KG1 (cell line): ENCODE measurements at places on chromosomes 12 and 14.
A peak's percentile ranks its signal among the peaks of the same experiment; 100 is the strongest.

- DNase-seq: no peak
Observed at GRCh38 chr12:109469517-109469916, 7.6 kb downstream of the KCTD10 start.

DNA sequence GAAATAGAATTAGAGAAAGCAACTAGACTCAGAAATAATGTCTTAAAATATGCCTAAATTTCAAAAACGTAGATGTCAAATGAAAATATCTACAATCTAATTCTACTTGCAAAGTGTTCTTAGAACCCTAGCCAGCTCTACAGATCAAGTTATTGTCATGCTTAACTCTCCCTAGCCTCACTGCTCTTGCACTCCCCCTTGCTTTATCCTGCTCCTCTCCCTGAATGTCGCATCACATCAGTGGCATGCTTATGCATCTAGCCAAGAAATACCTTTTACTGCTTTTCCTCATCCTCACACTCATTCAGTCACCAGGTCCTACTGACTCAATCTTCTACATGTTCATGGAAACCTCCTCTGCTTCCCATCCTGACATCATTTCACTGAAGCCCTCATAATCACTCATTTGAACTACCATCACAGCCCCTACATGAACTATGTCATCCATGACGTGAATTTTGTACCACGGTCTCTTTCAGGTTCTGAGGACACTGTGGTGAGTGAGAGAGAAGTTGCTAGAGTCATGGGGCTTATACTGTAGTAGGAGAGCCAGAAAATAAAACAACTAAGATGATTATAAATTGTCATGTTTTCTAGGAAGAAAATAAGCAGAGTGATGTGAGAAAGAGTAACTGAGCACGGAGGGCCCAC is 22.6 kb upstream of the CRACR2A start:
- DNase-seq: no peak

DNA sequence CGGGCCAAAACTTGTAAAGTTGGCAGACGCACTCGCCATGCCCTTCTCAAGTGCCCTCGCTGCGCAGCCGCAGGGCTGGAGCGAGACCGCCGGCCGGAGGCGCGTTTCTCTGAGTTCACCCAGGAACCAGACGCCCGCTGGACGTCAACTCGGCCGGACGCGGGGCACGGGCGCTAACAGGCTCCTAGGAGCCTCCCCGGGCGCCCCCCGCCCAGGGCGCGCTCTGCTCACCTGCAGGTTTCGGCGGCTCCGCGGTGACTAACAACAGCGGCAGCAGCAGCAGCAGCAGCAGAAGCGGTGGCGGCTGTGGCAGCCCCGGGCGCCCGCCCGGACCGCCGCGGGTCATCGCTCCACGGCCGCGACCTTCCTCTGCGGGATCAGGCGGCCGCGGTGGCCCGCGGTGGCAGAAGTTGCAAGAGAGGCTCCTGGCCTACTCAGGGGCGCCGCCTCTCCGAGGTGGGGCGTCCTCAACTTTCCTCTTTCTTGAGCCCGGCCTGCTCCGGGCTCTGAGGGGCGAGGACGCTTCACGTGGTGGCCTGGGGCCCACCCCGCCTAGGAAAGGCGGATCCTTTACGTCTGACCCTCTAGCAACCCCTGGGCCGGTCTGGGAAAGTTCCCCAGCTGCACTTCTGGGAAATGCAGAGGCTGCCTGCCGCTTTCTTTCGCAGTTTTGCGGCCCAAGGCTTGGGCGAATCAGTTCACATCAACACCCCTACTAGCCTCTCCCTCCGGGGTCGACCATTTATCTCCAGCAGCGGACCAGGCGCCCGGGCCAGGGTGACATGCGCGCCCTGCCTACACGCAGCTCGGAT is at the start of gene PLBD1:
Gene PLBD1, minus strand, starts transcription at position 533 of the 812 bp plus-strand sequence. Its CDS starts 187 bp downstream, at position 346.
- DNase-seq: no peak

DNA sequence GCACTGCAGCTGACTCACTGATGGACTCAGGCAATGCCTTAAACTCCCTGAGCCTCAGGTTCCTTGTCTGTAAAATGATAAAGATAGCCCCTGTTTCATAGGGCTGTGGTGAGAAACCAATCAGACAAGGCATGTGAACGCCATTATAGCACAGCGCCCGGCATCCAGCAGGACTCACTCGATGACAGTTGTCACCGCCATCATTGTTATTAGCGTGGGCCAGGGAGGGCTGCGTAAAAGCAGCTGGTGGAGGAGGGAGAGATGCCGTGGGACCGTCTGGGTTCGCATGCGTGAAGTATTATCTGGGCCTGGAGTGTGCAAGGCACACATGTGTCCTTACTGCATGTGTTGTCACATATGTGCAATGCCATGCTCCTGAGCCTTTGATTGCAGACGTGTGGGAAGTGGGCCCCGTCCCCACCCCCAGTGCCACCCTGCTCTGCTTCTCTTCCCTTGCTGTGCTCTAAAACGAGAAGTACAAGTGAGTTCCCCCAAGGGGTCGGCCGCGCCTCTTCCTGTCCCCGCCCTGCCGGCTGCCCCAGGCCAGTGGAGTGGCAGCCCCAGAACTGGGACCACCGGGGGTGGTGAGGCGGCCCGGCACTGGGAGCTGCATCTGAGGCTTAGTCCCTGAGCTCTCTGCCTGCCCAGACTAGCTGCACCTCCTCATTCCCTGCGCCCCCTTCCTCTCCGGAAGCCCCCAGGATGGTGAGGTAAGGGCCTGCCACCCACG is at the start of gene PTPN6:
Gene PTPN6, plus strand, starts transcription at position 546 of the 730 bp plus-strand sequence. Its CDS starts 157 bp downstream, at position 703.
- peak; percentile 78 for DNase-seq

DNA sequence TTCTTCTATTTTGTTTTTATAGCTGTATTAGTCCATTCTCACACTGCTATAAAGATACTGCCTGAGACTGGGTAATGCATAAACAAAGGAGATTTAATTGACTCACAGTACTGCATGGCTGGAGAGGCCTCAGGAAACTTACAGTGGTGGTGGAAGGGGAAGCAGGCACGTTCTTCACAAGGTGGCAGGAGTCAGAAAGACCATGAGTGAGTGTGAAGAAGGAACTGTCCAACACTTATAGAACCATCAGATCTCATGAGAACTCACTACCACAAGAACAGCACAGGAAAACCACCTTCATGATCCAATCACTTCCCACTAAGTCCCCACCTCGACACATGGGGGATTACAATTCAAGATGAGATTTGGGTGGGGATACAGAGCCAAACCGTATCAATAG is 42.3 kb downstream of the ARMH4 start:
- no peak for DNase-seq

DNA sequence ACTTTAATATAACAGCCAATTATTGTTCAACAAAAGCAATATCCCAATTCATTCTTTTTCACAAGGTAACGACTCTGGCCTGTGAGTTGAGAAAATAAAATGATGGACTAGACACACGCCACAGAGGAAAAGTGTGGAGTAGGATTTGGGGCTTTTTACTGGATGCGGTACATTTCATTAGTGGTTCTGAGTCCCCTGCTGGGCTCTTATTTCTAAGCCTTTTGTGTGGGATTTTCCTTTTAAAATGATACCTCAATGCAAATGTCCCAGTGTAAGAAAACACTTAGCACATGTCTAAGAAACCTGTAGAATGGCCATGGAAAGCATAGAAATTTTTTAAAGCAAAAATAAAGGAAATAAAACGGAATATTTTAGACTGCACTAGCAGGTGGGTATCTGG is 73.4 kb downstream of the C12orf42 start:
- no peak for DNase-seq

DNA sequence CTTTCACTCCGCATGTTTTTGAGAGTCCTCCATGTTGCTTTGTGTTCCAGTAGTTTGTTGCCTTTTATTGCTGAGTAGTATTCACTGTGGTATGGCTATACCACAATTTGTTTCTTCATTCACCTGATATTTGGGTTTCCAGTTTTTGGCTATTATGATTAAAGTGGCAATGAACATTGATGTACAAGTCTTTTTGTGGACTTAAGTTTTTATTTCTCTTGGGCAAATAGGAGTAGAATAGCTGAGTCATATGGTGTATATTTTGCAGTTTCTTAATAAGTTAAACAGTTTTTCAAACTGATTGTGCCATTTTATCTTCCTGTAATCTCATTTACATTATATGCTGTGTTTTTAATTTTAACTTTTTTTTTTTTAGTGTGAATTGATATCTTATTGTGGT is 16.2 kb downstream of the ADIPOR2 start:
- no peak for DNase-seq

- DNase-seq: no peak
Observed at GRCh38 chr12:118526255-118527095, 150.1 kb downstream of the SUDS3 start.

DNA sequence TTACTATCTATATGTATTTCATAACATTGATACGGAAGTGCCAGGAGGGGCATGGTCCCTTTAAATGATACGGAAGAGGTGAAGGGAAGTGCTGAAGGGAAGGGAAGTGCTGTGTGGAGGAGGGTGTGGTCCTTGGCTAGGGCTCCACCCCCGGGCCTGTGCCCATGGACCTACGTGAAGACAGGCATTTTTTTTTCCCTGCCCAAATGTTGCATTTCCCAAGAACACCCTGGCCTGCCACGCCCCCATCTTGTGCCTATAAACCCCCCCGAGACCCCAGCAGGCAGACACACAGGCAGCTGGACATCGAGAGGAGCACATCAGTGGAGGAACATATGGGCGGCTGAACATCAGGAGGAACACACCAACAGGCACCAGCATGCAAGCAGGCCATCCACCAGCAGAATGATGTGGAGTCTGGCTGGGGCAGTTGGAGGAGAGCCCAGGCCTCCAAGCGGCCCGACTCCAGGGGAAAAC is 134.1 kb downstream of the SLC41A2 start:
- no peak for DNase-seq

- DNase-seq: no peak
Observed at GRCh38 chr12:95322326-95322725, 104.7 kb downstream of the VEZT start.

DNA sequence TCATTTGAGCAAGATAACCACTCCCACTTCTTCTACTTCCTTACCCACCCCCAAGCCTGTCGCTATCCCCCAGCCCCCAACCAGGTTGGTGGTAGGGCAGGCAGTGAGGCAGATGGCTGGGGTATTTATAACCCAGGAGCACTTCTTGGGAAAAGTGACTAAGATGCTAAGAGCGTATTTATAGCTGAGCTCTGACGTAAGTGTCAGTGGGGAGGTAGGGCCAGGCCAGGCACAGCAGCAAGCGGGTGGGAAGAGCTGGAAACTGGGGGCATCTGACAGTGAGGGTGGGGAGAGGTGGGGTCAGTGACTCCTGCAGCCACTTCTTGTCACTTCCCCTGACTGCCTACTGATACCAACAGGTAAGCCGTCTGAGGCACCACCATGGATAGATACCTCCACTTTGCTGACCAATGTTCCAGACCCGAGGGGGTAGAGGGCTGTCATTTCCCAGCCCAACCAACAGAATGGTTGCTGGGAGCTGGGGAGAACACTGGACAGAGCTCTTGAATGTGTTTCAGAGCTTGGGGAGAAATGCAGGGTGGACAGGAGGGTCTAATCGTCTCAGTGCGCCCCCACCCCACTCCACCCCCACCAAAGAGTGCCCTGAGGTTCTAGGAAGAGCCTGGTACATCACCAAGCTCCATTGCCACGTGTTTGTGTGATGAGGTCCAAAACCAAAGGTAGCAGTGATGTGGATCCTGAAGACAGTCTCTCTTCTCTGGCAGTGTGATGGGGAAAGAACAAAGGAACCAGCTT is 2.7 kb upstream of the INHBE start:
- DNase-seq: no peak

- DNase-seq: no peak
Observed at GRCh38 chr14:61701946-61702345, 6.6 kb downstream of the HIF1A start.

DNA sequence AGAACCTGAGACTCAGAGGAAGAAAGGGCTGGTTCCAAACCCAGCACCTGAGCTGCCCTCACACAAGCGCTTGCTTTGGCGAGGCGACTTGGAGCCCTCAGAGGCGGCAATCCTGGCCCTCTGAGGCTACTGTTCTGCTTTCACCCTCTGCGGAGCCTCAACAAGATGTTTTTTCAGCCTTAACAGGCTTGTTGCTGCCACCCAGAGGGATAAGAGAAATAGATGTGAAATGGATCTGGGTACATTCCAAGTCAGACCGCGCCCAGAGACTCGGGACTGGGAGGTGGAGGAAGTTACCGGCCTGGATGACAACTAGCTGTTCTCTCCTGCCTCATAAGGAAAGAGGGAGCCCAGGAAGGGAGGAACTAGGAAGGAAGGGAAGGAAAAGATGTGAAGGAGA is 89.6 kb downstream of the TTC7B start:
- DNase-seq: no peak

GRCh38 chr14:77006132-77006531 is 22.4 kb downstream of the IRF2BPL start:
- DNase-seq: no peak

DNA sequence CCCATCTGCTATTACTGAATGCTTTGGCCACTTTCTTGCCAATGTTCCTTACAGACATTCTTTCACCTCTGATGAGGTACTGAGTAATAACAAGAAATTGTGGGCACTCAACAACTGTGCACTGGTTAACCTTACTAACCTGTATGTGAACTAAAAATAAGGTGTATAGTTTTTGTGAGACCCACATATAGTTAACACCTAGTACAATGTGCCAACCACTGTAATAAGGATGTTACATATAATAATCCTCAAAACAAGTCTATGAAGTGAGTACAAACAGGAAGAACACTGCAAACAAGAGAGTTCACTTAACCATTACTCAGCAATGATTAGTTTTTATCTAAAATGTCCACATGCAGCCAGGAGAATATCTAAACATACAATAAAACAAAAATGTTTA is 4.5 kb downstream of the DDHD1 start:
- DNase-seq: no peak

GRCh38 chr14:87892763-87893162 is 100.2 kb downstream of the GALC start:
- no peak for DNase-seq

DNA sequence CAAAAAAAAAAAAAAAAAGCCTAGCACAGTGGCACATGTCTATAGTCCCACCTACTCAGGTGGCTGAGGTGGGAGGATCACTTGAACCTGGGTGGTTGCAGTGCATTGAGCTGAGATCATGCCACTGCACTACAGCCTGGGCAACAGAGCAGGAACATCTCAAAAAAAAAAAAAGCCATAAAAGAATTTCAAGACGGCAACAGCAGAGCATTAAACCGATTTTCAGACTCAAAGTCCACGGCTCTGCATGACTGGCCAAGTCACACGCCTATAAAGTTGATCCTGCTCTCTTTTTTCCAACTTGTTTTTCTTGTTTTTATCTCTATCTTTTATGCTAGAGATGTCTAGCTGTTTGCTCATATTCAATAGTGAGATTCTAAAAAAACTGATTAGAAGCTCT is 45.3 kb downstream of the FBXO34 start:
- DNase-seq: no peak

- DNase-seq: no peak
Observed at GRCh38 chr14:60003991-60004390, 84.0 kb downstream of the LRRC9 start.

GRCh38 chr14:67879026-67879425 is 59.4 kb downstream of the RAD51B start:
- DNase-seq: no peak

- DNase-seq: no peak
Observed at GRCh38 chr12:7042842-7043241, 17.7 kb upstream of the C1S start.

DNA sequence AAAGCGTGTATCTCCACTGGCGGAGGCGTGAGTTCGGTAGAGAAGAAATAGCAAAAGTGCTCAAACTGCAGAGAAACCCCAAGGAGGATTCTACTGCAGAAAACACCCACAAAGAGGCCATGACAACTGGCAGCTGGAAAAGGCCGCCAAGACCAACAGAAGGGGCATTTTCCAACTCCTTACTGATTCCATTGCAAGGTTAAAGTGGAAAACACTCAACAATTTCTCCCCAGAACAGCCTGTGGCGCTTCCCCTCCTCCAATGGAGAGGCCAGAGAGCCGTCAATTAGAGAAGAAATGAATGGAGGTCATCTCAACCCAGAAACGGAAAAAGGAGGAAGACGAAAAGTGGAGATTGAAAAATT is 618 bp upstream of the ANKRD52 start:
- no peak for DNase-seq

GRCh38 chr14:100223332-100224201 is 15.4 kb upstream of the YY1 start:
- no peak for DNase-seq
